HFFc6 (cell line): ENCODE measurements at places on chromosomes 13 and 19. TPM values are rescaled to one million over a fixed set of nuclear protein-coding genes. Genes with fewer than 3 reads are reported as not detected.

The CYP2S1 gene
- 0.99 to 1.4 TPM (median 1.1 TPM) in 3 replicates for total RNA-seq

The PSMD8 gene
- 232 to 264 TPM (median 247 TPM) in 3 replicates for total RNA-seq

The MKNK2 gene
- 61.7 to 86.5 TPM (median 77.0 TPM) in 3 replicates for total RNA-seq

The RBM26 gene
- total RNA-seq = 27.5 to 33.6 TPM (median 31.6 TPM) in 3 replicates

The SRRM5 gene
- total RNA-seq = 0.10 and 0.17 TPM in 2 replicates

The CPB2 gene
- not detected in 3 replicates for total RNA-seq

The CGB3 gene
- not detected in 3 replicates for total RNA-seq

The ZNF530 gene
- 2.1 to 3.8 TPM (median 3.7 TPM) in 3 replicates for total RNA-seq

The PSG11 gene
- total RNA-seq = 0.31 and 0.55 TPM in 2 replicates

The PODNL1 gene
- total RNA-seq = 13.4 to 14.8 TPM (median 13.7 TPM) in 3 replicates

The NTN5 gene
- 0.18 TPM in 1 of 3 replicates, not detected in the others for total RNA-seq

The ZNF492 gene
- 0.13 TPM in 1 of 3 replicates, not detected in the others for total RNA-seq

The EGLN2 gene
- 56.0 to 69.2 TPM (median 62.5 TPM) in 3 replicates for total RNA-seq

The ANO8 gene
- total RNA-seq = 4.0 to 5.8 TPM (median 5.0 TPM) in 3 replicates

The TMEM145 gene
- total RNA-seq = 0.22 to 0.66 TPM (median 0.47 TPM) in 3 replicates

The NLRP7 gene
- total RNA-seq = not detected in 3 replicates

The PSG2 gene
- total RNA-seq = 1.3 to 3.5 TPM (median 2.0 TPM) in 3 replicates

The RAD23A gene
- 108 to 129 TPM (median 126 TPM) in 3 replicates for total RNA-seq

The PRX gene
- 0.91 to 1.0 TPM (median 0.94 TPM) in 3 replicates for total RNA-seq

The WTIP gene
- total RNA-seq = 31.1 to 35.1 TPM (median 32.6 TPM) in 3 replicates

The SHISA7 gene
- total RNA-seq = not detected in 3 replicates

The PALM gene
- total RNA-seq = not detected in 2 replicates

The HIPK4 gene
- 0.11 TPM in 1 of 2 replicates, not detected in the other for total RNA-seq
